Kidney epithelial cell (primary cell): ENCODE measurements at places on chromosomes 1 and 21.

- no peak for DNase-seq
Measured at GRCh38 chr1:174976436-174977108, 23.2 kb upstream of the CACYBP start.

GRCh38 chr21:41864311-41865001 lies 14.7 kb downstream of the PRDM15 start:
- no peak for DNase-seq

GRCh38 chr1:206761159-206761768 lies 9.3 kb upstream of the IL19 start:
- no peak for DNase-seq

DNA sequence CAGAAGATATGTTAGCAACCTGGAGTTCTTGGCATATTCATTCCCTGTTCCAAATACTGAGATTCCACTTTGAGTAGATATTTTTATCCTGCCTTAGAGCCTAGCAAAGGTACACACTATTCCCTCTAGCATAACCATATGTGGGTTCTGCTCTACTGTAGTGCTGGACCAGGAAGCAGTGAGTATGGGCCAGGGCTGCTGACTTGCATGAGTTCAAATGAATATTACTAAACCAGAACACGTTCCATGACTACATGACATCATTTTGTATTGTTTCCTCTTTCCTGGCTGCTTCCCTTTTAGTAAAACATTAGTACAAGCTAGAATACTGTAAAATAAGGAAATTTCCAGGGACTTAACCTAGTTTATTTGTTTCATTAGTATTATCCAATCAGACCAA lies 41.1 kb downstream of the TNFSF18 start:
- DNase-seq = no peak

DNA sequence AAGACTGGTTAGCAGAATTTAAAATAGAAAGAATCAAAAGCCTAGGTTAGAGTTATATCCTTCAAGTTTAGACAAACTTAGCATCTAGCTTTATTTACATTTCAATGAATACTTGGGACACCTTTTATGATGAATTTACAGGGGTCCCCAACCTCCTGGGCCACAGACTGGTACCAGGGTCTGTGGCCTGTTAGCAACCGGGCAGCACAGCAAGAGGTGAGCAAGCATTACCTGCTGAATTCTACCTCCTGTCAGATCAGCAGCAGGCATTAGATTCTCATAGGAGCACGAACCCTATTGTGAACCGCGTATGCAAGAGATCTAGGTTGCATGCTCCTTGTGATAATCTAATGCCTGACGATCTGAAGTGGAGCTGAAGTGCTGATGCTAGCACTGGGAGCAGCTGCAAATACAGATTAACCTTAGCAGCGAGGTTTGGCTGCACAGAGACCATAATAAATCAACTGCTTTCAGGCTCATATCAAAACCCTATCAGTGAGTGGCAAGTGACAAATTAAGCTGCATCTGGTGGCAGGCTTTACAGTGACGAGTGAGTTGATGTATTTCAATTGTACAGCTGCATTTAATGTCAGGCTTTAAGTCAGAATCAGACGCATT lies 82.0 kb downstream of the UCHL5 start:
- DNase-seq = no peak

- peak; percentile 79 for DNase-seq
Measured at GRCh38 chr1:84174051-84174556, 30.0 kb downstream of the PRKACB start.

DNA sequence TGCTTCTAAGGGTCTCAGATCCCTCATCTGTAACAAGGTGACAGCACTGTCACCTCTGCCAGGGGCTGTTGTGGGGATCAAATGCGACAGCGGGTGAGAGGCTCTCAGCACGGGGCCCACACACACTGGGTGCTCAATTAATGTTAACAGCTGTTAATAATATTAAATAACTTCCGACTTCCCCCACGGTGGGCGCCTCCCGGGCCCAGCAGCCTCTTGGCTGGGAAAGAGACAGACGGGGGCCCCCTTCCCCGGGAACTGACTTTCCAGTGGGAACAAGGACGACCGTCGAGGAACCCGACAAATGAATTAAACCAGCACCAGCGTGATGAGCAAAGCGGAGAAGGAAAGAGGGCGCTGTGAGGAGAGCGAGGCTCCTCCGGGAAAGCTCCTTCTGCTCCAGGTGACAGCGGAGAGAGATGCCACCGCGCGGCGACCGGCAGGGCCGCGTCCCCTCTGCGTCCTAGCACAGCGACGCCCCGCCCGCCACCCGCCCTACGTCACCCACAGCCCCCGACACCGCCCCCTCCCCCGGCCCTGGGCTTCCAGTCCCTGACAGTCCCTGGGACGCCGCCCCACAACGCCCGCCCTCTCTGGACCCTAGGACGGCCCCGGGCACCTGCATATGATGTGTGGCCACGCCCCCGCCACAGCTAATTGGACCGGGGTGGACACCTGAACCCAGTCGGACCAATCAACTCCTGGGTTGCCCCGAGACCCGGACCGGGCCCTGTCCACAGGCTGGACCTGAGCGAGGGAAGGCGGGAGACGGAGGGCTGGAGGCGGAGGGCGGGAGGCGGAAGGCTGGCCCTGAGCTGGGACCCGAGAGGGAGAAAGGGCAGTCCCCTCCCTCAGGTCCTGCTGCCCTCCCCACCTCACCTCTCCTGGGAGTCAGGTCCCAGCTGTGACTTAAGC lies 38.2 kb downstream of the MATN1 start:
- DNase-seq = no peak

GRCh38 chr1:44240802-44241671 lies 27.8 kb downstream of the DMAP1 start:
- DNase-seq = no peak

DNA sequence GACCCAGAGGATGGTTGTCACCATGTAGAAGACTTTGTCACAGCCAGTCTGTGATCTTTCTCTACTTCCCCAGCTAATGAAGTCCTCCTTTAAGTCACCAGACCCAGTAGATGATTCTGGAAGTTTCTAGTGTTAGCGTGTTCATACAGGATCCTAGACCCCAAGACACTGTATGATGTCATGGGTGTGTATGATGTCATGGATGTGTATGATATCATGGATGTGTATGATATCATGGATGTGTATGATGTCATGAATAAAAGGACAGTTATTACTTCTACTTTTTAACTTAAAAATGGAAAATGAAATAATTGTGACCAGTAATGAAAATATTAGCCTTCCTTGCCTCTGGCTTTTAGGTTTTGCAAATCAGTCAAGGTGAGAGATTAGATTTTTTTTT lies 260.0 kb downstream of the FMN2 start:
- DNase-seq = no peak
